PC-9 (cell line): ENCODE measurements at places on chromosomes 12 and 14. TPM values are rescaled to one million over a fixed set of nuclear protein-coding genes. Genes with fewer than 3 reads are reported as not detected.

GRCh38 chr12:102479099-102479885, 1.1 kb downstream of the IGF1 start:
- H3K4me3 ChIP-seq, result no peak overlapping the region
- H3K4me1 ChIP-seq, result peaks cover 7% of the 10 kb centered on the region; the same call in 1 of the 2 replicates
- no peak for DNase-seq
- H3K36me3 ChIP-seq, result no peaks in the 10 kb centered on the region
- H3K27me3 ChIP-seq, result no peaks in the 10 kb centered on the region

DNA sequence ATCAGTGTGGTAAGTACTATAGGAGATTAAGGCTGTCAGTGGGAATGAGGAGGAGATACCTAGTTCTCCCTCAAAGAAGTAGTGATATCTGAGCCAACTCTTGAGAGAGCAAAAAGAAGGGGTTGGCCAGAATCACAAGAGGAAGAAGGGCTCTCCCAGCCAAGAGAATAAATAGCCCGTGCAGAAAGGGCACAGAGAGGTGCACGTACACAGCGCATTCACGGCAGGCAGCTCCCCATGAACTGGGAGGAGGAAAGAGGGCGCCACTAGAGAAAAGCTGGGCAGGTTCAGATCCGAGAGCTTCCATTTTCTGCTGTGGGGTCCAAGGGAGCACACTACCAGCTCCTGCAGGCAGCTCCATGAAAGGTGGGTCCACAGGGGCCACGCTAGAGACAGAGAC, 59.9 kb downstream of the PPP2R5E start:
- no peaks in the 10 kb centered on the region for H3K36me3 ChIP-seq
- no peaks in the 10 kb centered on the region for H3K27me3 ChIP-seq
- no peak overlapping the region for H3K27ac ChIP-seq

GRCh38 chr14:95483309-95484165, 32.9 kb downstream of the SYNE3 start:
- peak overlapping the region; percentile 55 for H3K27ac ChIP-seq
- DNase-seq, result peak; percentile 45
- H3K36me3 ChIP-seq, result no peaks in the 10 kb centered on the region
- H3K4me1 ChIP-seq, result peaks cover 48% of the 10 kb centered on the region
- H3K4me3 ChIP-seq, result no peak overlapping the region

KLC1 gene
- total RNA-seq, result 254 and 331 TPM in 2 replicates

DNA sequence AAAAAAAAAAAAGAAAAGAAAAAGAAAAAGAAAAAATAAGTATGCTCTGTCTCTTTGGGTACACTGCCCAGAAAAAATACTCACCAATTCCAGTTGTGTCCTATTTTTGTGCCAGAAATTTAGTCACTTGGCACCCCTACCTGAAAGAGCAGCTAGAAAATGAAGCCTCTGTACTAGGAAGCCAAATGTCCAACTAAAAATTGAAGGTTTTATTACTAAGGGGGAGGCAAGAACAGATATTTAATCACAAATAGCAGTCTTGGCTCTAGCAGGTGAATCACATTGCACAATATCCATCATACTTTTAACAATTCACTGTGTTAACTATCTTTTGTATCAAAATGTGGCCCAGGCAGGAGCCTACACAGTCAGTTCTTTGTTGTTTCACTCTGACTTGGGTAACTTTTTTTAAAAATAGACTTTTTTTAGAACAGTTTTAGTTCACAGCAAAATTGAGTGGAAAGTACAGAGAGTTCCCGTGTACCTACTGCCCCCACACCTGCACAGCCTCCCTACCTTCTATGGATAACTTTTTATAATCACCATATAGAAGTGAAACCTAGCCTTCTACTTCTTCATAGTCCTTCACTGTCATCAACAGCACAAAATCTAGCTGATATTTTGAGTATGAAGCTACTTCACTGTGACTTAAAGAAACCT, 87.1 kb upstream of the ATF7IP start:
- no peak for DNase-seq
- no peak overlapping the region for H3K27ac ChIP-seq
- no peak overlapping the region for H3K4me3 ChIP-seq
- H3K4me1 ChIP-seq, result no peaks in the 10 kb centered on the region
- H3K27me3 ChIP-seq, result no peaks in the 10 kb centered on the region
- H3K36me3 ChIP-seq, result no peaks in the 10 kb centered on the region

GRCh38 chr12:58916921-58917511, 3.3 kb downstream of the LRIG3 start:
- no peaks in the 10 kb centered on the region for H3K27me3 ChIP-seq
- no peak for DNase-seq
- H3K4me3 ChIP-seq, result no peak overlapping the region; the same call in 1 of the 2 replicates
- H3K36me3 ChIP-seq, result peaks cover 10% of the 10 kb centered on the region; the same call in 1 of the 2 replicates
- H3K4me1 ChIP-seq, result peaks cover 25% of the 10 kb centered on the region

RTL1 gene
- total RNA-seq, result not detected in 2 replicates

PLEKHG3 gene
- 59.3 and 61.7 TPM in 2 replicates for total RNA-seq

- H3K36me3 ChIP-seq, result no peaks in the 10 kb centered on the region
- no peak overlapping the region for H3K4me3 ChIP-seq
Measured at GRCh38 chr12:58608711-58609110, 311.6 kb downstream of the LRIG3 start.

- H3K27ac ChIP-seq, result no peak overlapping the region
- H3K36me3 ChIP-seq, result no peaks in the 10 kb centered on the region
- H3K4me3 ChIP-seq, result no peak overlapping the region
- H3K4me1 ChIP-seq, result no peaks in the 10 kb centered on the region
- no peaks in the 10 kb centered on the region for H3K27me3 ChIP-seq
Measured at GRCh38 chr14:70971560-70971959, 64.3 kb downstream of the PCNX1 start.

SLC6A13 gene
- total RNA-seq, result not detected in 2 replicates

DNA sequence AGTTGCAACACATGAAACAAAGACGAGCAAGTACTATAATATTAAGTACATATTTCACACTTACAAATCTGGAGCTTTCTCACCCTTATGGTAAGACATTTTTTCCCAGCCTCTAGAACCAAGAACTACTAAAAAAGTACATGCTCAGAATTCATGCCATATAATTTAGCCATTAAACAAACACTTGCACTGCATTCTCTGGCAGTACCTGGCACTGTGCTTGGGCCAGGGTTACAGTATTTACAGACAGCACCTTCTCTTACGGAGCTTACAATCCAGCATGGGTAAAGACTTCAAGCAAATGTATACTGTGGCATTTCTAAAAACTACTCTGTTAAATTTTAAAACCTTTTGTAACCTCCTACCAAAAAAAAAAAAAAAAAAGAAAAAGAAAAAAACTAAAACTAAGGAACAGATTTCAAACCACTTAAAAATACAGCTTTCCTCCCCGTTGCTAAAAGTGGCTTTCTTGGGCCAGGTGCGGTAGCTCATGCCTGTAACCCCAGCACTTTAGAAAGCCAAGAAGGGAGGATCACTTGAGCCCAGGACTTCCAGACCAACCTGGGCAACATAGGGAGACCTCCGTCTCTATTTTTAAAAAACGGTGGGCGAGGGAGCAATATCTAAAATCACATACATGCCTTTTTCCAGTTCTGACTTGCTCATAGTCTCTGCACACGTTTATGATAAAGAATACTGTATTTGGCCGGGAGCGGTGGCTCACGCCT, 956 bp downstream of the GNPTAB start:
- H3K4me3 ChIP-seq, result peak overlapping the region; percentile 90
- H3K36me3 ChIP-seq, result no peaks in the 10 kb centered on the region
- H3K27me3 ChIP-seq, result no peaks in the 10 kb centered on the region
- DNase-seq, result no peak

- H3K36me3 ChIP-seq, result no peaks in the 10 kb centered on the region
- DNase-seq, result no peak
- peak overlapping the region; percentile 99 for H3K27ac ChIP-seq
- peak overlapping the region; percentile 16; the same call in 1 of the 2 replicates for H3K4me3 ChIP-seq
- peaks cover 49% of the 10 kb centered on the region for H3K4me1 ChIP-seq
Measured at GRCh38 chr14:51533872-51534553, 117.7 kb upstream of the FRMD6 start.

GRCh38 chr12:107514887-107515445, 170.6 kb upstream of the PWP1 start:
- DNase-seq, result peak; percentile 89
- peak overlapping the region; percentile 77 for H3K27ac ChIP-seq
- H3K36me3 ChIP-seq, result no peaks in the 10 kb centered on the region
- H3K4me1 ChIP-seq, result peaks cover 32% of the 10 kb centered on the region
- no peak overlapping the region for H3K4me3 ChIP-seq
